CD4-positive, alpha-beta T cell treated with Interleukin-17A for 4 hours (primary cell): ENCODE measurements at places on chromosomes 12 and 14.

- DNase-seq, result no peak
Observed at GRCh38 chr14:95244587-95244986, 75.1 kb downstream of the CLMN start.

- no peak for DNase-seq
Observed at GRCh38 chr12:5268424-5269210, 163.3 kb upstream of the NTF3 start.

GRCh38 chr14:42130815-42131214, 524.1 kb downstream of the LRFN5 start:
- DNase-seq, result no peak

- DNase-seq, result no peak
Observed at GRCh38 chr12:87137220-87137619, 881.0 kb upstream of the MGAT4C start.

DNA sequence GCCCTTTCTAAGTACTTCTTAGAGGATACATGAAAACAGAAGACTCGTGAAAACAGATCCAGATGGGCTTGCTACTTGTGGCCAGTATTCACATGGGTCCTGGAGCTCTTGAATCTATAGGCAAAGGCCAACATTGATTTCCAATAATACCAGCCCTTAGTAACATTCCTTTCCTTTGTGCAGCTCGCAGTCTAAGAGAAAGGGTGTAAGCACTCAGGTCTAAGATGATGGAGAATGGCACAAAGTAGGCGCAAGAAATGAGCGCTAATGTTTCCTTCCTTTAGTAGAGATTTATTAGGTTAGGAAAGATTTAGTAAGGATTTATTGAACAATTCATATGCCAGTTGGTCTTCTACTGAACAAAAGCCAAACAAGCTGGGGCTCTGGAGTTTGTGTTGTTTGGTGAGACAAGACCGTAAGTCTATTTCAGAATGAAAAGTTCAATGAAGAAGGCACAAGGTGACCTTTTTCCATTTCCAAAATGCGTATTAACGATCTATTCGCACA, 525 bp downstream of the RNU6-8 start:
- DNase-seq, result no peak

GRCh38 chr12:104694711-104695110, 238.0 kb downstream of the CHST11 start:
- no peak for DNase-seq

DNA sequence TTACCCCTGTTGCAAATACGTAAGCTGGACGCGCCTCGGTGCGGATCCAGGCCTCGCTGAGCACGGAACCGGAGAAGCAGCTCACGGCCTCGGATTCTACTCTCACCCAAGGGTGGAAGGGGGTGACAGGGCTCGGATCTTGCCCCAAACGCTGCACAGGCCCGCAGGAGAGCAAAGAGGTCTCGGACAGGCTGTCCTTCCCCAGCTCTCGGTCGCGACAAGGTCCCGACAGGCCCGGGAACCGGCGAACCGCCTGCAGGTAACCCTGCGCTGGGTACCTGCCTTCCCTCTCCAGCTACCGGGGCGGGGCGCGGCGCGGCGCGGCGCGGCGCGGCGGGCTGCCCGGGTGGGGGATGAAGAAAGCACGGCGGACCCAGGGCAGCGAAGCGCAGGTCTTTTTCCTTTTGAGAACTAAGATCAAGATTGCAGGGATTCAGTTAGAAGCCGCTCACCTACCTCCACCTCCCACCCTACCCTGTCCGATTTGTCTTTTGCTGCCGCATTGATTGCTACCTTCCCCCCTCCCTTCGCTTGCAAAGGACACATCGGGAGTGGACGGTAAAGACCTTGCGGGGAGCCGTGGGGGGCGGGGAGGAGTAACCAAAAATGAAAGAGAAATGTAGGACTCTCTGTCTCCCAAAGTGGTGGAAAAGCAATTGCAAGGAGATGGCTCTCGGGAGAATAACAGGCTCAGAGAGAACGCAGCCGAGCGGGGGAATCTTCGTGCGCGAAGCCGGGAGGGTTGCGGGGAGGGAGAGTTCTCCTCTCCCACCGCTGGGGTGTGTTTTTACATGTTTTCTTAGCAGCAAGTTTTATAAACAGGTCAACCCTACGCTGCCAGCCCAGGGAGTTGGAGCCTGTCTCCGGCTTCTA, 8.4 kb upstream of the TBX3 start:
- DNase-seq, result no peak

- DNase-seq, result no peak
Observed at GRCh38 chr14:87748558-87748957, 244.4 kb downstream of the GALC start.

GRCh38 chr12:109310247-109311125, 1.4 kb upstream of the FOXN4 start:
- no peak for DNase-seq

DNA sequence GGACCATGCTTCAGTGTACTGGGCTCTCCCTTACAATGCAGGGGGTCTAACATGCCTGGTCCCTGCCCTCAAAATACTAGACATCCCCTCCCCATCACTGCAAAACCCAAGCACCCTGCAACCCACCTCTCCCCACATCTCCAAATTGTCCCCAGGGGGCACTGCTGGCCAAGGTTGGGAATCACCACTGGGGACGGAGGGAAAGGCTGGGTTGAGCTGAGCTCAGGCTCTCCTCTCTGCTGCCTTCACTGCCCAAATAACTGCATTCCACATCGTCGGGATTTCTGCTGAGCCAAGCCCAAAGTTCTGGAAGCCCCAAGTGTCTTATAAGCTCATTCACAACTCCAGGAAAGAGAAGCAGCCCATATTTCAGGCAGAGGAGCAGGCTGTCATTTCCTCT, 69.6 kb downstream of the NT5DC3 start:
- peak; percentile 15 for DNase-seq

GRCh38 chr14:70785556-70785955, 23.8 kb downstream of the MAP3K9 start:
- no peak for DNase-seq

DNA sequence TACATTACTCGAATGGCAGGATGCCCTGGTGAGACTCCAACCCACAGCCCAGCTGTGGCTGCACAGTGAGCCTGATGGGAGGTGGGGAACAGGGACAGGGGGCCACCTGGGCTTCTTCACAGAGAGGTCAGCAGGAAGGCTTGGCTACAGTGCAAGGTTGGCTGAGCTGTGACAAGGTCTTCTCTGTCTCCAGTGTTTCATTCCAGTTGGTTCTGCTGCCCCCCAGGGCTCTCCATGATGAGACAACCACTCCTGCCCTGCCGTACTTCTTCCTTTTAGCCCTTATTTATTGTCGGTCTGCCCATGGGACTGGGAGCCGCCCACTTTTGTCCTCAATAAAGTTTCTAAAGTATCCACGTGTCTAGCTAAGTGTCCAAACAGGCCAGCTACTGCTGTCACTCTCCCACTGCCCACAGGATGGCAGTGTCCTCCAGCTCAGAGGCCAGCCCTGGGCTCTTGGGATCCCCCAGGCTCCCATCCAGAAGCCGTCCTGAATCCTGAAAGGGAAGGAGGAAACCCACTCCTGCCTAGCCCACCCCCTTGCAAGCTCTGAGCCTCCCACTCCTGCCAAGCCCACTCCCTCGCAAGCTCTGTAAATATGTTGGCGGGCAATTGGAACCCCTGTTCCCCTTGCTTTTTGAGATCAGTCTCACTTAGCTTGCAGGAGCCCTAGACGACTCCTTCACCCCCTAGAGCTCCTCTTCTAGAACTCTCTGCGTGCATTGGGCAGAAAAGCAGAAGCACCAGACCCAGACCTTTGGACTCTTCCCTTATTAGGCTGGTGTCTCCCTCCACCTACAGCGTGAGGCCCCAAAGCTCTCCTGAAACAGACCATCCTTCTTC, 5.4 kb downstream of the C1QL4 start:
- DNase-seq, result peak; percentile 25

DNA sequence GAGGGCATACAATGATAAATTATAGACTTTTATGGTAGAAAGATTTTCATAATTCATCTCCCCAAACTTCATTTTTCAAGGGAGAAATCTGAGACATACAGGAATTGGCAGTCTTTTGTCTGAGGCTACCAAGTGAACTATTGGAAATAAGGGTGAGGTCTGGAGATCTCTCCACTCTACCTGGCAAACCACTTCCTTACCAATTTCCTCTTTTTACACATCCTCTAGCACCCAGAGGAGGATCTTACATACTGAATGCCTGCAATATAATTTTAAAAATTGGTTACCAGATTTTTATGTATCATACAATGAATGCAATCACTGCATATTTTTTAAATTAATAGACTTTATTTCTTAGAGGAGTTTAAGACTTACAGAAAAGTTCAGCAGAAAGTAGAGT, 6.6 kb downstream of the PDE6H start:
- DNase-seq, result no peak

GRCh38 chr14:104224506-104225277, 86.3 kb downstream of the KIF26A start:
- peak; percentile 45 for DNase-seq

- no peak for DNase-seq
Observed at GRCh38 chr12:116529048-116529447, 30.1 kb upstream of the MAP1LC3B2 start.

DNA sequence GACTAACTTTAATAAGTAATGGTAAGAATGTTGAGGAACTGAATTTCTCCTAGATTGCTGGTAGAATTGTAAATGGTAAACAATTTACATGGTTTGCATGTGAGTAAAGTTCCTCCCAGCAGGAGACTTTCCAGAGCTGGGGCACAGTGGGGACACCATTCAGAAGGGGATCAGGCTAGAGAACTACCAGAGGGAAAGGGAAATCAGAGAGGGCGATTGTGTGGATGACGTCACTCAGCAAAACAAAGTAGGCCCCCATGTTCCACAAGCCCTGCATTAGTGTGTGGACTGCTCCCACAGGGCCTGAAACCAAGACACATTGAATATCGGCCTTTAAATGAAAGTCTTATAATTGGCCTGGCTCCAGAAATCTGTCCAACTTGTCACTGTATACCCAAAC, 9.5 kb downstream of the RNASE11 start:
- DNase-seq, result no peak

GRCh38 chr12:27018037-27018436, 3.9 kb upstream of the TM7SF3 start:
- no peak for DNase-seq

GRCh38 chr14:53260286-53260685, 107.2 kb upstream of the DDHD1 start:
- no peak for DNase-seq

- DNase-seq, result no peak
Observed at GRCh38 chr12:31773223-31773750, 44.5 kb upstream of the AMN1 start.

GRCh38 chr12:92334552-92334951, 188.9 kb upstream of the BTG1 start:
- no peak for DNase-seq

DNA sequence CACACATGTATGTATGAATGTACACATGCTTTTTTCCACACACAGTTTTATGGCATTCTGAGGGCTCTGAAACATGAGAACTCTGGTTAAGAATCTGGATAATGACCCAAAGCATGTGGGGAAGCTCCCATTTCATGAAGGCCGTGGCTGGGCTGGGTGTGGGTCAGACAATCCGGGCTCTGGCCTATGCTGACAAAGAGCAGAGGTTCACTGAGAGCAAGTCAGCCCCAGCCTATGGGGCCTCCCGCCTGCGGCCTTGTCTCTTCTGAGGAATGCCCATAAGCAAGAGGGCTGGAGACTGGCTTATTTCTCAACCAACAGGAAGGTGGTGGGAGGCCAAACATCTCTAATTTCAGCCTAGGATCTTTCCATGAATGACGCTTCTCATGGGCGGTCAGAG, 8.5 kb downstream of the MYH6 start:
- DNase-seq, result no peak

DNA sequence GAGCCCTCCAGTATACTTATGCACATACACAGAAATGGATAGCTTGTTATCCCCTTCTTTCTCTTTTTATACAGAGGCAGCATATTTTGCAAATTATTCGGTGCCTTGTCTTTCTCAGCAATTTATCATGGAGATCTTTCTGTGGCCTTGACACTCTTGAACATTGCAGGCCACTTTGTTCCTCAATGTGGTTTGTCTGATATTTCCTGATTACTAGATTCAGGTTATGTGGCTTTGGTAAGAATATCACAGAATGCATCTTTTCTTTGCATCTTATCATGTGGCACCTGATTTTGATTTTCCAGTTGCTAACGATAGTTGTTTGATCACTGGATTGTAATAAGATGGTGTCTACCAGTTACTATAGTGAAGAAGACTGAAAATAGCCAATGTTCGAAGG, 7.1 kb upstream of the SNRPF start:
- DNase-seq, result no peak

- DNase-seq, result no peak
Observed at GRCh38 chr14:104448321-104448720, 131.2 kb upstream of the C14orf180 start.

- peak; percentile 65 for DNase-seq
Observed at GRCh38 chr14:105060751-105061427, 4.3 kb downstream of the GPR132 start.

GRCh38 chr12:101686176-101686575, 11.3 kb upstream of the CHPT1 start:
- no peak for DNase-seq

DNA sequence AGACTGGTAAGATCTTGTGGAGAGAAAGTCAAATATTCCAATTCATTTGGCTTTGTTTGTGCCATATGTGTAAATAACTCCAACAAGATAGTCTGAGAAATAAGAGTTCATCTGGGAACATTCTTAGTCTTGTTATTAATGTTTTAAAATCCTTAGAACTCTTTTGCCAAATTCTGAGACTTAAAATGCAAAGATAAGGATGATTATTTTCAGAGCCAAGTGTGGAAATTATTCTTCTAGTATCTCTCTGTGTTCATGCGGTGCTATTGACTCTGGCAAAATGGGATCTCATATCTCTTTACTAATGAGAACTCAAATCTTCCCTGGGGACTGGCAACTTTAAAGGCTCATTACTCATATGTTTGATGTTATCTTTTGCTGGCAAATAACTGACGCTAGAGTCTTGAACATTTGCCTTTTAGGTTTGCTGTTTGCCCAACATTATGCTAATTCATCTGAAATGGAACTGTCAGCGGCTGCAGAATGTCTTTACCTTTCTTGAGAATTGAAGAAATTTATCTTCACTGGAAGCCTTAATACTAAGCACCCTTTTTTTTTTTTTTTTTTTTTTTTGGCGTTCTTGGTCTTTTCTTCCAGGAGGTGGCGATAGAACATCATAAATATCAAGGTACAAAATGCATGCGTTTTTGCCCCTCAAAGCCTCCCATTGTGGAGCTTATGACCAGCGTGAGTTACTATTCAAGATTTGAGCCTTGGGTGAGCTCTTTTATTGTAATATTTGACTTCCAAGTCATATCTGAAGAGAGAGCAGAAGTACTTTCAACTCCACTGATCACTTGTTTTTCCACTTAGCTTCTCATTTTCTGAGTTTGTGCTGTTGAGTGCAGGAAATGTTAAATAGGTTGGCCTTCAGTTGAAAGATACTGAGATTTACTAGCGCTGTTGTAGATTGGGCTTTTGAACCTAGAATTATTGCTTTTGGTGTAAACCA, 86.5 kb downstream of the CAND1 start:
- DNase-seq, result peak; percentile 19

GRCh38 chr12:87439990-87440827, 589.0 kb downstream of the C12orf50 start:
- DNase-seq, result no peak

- DNase-seq, result no peak
Observed at GRCh38 chr12:71799106-71799505, 40.5 kb upstream of the TBC1D15 start.

- DNase-seq, result no peak
Observed at GRCh38 chr12:2226641-2227040, 173.9 kb downstream of the CACNA1C start.

- DNase-seq, result no peak
Observed at GRCh38 chr12:113933201-113933786, 32.8 kb downstream of the RBM19 start.
